Neural progenitor cell (in vitro differentiated cells): ENCODE measurements at places on chromosomes 7 and 10. TPM values are rescaled to one million over a fixed set of nuclear protein-coding genes. Genes with fewer than 3 reads are reported as not detected.

GRCh38 chr7:44959433-44959951, 19.3 kb downstream of the MYO1G start:
- H3K36me3 ChIP-seq, result no peaks in the 10 kb centered on the region
- H3K4me1 ChIP-seq, result no peaks in the 10 kb centered on the region
- no peak overlapping the region for H3K4me3 ChIP-seq
- DNase-seq, result no peak
- no peak overlapping the region for H3K27ac ChIP-seq

- H3K27me3 ChIP-seq, result no peaks in the 10 kb centered on the region
- no peak overlapping the region for H3K4me3 ChIP-seq
- no peak for DNase-seq
- H3K4me1 ChIP-seq, result peaks cover 4% of the 10 kb centered on the region
- no peak overlapping the region for H3K27ac ChIP-seq
These were observed 3.9 kb upstream of the EPC1 start for GRCh38 chr10:32350811-32351350.

- no peaks in the 10 kb centered on the region for H3K36me3 ChIP-seq
- H3K27ac ChIP-seq, result no peak overlapping the region
- DNase-seq, result no peak
- no peaks in the 10 kb centered on the region for H3K4me1 ChIP-seq
- H3K27me3 ChIP-seq, result no peaks in the 10 kb centered on the region
- H3K4me3 ChIP-seq, result no peak overlapping the region
These were observed 7.8 kb upstream of the SFTPA1 start for GRCh38 chr10:79602953-79603352.

- no peak overlapping the region for H3K4me3 ChIP-seq
- H3K27ac ChIP-seq, result no peak overlapping the region
- no peaks in the 10 kb centered on the region for H3K4me1 ChIP-seq
- DNase-seq, result no peak
- no peaks in the 10 kb centered on the region for H3K27me3 ChIP-seq
- H3K36me3 ChIP-seq, result no peaks in the 10 kb centered on the region
These were observed 30.4 kb downstream of the RUNDC3B start for GRCh38 chr7:87658553-87658952.

GRCh38 chr10:28587970-28588290, 55.0 kb downstream of the WAC start:
- no peak for DNase-seq
- no peaks in the 10 kb centered on the region for H3K27me3 ChIP-seq
- no peaks in the 10 kb centered on the region for H3K4me1 ChIP-seq
- H3K4me3 ChIP-seq, result no peak overlapping the region
- no peak overlapping the region for H3K27ac ChIP-seq

INSYN2A gene
- total RNA-seq, result not detected in 2 replicates
